ENCODE measurements at places on chromosomes 4 and X.

DNA sequence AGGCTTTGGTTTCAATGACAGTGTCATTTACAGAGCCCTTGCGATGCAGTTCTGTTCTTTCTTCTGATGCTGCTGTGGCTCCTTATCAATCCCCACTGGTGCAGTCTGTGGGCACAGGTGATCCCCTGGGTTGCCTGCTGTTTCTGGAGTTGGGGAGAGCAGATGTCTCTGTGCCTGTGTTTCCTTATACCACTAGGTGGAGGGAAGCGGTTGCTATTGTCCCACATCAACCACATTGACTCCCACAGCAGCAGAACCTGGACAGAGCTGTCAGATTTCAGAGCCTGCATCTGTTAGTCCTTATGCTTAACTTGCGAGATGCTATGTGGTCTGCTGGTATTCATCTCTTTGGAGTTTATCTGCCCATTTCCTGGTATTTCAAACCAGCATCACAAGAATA, 57.7 kb downstream of the NEIL3 start:
- no peak for DNase-seq

- no peak for DNase-seq
Measured at GRCh38 chr4:88754796-88755195, 57.2 kb upstream of the NAP1L5 start.

- no peak for DNase-seq
Measured at GRCh38 chr4:39255266-39255665, 72.9 kb downstream of the WDR19 start.

DNA sequence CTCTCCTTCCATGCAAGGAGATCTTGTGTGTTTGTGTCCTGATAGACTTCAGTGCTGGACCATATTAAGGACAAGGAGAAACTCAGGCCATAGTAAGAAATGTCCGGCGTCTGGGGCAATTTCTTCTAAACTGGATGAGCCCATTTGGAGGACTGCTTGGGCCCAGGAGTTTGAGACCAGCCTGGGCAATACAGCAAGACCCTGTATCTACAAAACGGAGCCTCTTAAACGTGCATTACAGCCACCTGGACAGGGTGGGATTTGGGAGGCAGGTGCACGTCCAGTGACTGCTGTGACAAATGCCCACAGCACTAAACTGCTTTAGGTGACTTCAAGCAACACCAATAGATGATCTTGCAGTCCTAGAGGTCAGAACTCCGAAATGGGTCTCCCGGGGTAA, 311.9 kb downstream of the DHRSX start:
- DNase-seq: no peak

DNA sequence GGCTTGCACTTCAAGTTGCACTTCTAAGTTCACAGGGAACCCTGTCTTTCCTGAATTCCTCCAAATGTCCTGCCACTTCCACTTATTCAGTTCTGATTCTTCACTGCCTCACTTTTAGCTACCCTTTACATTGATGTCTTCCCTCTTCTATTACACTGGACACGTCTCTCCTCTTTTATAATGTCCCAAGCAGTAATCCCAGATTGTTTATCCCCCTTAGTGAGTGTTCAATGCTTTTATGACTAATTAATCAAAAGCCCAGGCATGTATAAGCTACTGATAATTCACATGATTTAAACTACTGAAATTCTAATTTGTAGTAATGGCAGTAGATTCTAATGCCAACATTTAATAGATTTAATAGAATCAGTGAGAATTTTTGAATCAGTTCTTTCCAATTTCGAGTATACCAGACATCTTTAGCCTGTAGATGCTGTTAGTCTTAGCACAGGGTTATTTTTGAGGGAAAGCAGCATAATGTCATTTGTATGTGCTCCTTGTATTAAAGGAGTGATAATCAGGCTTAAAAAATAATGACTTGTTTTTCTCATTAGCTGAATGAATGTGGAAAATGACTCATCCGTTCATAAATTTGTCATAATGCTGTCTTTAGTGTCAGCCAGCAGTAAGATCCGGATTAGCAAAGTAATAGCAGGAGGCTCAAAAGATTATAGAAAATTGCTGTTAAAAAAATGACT, 703.1 kb downstream of the CENPC start:
- DNase-seq: no peak

Data from stimulated activated CD8-positive, alpha-beta memory T cell treated with anti-CD3 and anti-CD28 coated beads, Interleukin-2, amount 100 ng/mL, for 1 hour (primary cell).